ENCODE measurements at places on chromosomes 13 and 19.

GRCh38 chr13:51134763-51135365 lies 23.8 kb upstream of the C13orf42 start:
- DNase-seq, result no peak

GRCh38 chr13:75102001-75102716 lies 379.8 kb downstream of the TBC1D4 start:
- no peak for DNase-seq

GRCh38 chr13:45691667-45692066 lies 10.5 kb upstream of the CBY2 start:
- DNase-seq, result no peak

GRCh38 chr19:8426283-8426682 lies 13.2 kb downstream of the MARCHF2 start:
- no peak for DNase-seq

DNA sequence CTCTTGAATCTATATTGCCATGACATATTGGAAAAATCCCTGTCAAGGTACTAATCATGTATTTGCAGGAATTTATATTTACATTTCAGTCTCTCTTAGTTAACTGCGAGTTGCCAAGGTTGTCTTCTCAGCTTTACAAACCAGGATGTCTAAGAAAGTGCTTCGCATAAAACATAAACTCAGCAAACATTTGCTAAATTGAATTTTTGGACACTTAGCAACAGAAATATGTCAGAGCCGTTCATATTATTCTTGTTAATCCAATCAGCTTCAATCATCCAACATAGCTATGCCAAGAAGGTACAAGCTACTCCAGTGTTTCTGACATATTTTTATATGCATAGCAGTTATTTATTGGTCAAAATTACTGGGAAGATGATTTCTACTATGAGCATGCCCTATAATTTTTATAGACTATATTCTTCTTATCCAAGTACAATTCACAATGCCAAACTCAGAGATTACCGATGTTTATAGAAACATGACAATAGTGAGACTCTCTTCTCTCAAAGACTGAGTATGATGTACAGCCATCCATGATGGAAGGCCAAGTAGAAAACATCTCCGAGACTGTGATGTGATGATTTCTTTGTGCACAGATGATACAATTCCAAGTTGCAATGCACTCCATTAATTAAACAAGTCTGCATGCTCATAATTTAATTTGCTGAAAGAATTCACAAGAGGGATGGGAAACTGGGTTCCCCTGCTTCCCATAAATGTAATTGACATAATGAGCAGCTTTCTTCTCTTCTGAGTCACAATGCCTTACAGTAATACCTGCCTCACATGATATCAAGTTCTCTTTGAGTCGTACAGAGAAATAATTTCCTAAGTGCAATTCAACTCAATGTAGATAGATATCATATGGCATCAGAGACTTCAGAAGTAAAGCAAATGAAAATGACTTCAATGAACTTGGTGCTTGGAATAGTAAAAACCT lies 776.3 kb downstream of the EFNB2 start:
- no peak for DNase-seq

DNA sequence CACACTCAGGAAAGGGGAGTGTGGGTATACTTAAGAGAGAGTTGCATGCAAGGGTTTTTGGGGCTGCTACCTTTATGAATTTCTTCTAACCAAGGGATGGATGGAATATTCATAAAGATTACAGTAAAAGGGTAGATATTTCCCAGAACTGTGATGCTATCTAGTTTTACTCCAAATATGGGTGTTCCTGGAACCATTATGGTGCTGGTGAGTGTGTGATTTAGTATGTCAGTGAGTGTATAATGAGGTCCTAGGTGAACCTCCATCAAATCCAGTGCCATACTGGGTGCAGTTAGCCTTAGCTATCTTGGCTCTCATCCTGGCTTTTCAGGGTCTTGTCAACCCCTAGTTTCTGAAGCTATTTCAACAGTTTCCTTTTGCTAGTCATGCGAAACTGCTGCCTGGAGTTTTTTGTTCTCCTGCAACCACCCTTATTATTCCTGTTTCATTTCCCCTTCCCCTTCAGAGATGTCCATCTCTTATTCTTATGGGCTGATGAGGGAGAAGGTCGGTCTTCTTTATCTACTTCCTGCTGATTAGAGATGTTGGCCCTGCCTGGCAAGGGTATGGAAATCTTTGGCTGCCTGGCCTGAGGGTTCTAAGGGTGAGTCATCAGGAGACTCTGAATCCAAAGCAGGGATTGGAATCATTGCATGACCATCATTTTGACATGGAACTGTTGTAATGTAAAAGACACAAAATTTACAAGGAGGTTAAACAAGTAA lies 202.3 kb downstream of the NBEA start:
- no peak for DNase-seq

DNA sequence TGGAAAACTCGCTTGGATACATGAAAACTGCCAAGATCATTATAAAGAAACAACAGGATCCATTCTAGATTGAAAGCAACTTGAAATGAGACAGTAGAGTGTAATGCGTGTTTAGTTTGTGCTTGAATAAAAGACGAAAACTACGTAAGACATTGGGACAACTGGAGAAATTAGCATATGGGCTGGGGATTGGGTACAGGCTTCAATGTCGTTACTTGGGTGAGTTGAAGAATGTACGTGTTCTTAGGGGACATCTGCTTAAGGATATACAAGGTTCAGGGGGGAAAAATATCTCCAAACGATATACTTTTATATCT lies 471 bp upstream of the ERVK3-1 start:
- no peak for DNase-seq

DNA sequence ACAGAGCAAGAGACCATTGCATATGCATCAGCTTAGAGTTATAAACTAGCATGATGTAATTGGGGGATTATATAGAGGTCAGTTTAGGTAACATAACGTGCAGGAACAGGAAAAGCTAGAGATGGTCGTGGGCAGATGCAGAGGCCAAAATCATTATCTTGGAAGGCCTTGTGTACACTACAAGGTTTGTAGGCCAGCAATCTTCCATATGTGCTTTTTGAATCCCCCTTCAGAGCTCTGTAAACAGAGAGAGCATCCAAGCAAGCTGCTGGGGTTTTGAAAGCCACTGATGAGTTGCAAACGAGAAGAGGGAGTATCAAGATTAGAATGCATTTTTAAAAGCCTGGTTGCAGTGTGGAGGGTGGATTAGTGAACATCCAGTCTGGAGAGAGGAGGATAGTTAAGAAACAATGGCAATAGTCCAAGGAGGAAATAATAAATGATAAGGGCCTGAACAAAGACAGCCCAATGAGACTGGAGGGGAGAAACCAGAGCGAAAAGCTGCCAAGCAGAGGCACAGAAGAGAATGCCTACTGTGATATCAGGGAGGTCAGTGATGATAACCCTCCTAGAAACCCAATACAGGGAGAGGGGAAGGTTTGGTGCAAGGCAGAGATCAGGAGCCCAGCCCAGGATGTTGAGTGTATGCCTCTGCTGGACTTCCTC lies 109.6 kb downstream of the ZAR1L start:
- DNase-seq, result no peak

DNA sequence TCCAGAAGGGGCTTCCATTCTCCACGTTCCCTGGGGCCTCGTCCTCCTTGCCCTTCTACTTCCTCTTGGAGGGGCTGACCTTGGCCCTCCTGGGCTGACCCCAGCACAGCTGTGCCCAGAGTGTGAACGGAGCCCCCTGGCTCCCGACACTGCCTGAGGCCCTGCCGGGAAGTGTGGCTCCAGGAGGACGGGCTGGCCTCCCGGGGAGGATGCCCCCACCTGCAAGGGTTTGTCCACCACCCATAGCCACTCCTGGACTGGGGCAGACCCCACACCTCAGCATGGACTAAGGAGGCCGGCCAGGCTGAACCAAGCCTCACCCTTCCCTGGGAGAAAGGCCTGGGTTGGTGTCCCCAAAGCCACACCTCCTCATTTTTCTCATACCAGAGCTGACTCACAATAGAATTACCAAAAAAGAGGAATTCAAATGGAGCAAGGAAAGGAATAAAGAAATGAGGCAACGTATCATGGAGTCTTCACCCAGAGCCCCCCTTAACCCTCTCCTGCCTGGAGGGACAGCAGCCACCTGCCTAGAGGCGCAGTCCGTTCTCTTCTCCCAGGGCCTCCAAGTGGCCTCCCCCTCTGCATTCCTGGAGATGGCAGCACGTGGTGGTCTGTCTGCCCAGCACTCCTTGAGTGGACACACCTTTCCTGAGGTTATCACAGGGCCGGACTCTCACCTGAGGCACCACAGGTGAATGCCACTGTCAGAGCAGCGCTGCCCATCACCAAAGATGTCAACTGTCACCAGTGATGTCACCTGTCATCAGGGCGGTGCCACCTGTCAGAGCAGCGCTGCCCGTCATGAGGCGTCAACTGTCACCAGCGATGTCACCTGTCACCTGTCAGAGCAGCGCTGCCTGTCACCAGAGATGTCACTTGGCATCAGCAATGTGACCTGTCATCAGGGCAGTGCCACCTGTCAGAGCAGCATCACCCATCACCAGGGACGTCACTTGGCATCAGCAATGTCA lies 3.1 kb upstream of the C13orf46 start:
- DNase-seq, result no peak

DNA sequence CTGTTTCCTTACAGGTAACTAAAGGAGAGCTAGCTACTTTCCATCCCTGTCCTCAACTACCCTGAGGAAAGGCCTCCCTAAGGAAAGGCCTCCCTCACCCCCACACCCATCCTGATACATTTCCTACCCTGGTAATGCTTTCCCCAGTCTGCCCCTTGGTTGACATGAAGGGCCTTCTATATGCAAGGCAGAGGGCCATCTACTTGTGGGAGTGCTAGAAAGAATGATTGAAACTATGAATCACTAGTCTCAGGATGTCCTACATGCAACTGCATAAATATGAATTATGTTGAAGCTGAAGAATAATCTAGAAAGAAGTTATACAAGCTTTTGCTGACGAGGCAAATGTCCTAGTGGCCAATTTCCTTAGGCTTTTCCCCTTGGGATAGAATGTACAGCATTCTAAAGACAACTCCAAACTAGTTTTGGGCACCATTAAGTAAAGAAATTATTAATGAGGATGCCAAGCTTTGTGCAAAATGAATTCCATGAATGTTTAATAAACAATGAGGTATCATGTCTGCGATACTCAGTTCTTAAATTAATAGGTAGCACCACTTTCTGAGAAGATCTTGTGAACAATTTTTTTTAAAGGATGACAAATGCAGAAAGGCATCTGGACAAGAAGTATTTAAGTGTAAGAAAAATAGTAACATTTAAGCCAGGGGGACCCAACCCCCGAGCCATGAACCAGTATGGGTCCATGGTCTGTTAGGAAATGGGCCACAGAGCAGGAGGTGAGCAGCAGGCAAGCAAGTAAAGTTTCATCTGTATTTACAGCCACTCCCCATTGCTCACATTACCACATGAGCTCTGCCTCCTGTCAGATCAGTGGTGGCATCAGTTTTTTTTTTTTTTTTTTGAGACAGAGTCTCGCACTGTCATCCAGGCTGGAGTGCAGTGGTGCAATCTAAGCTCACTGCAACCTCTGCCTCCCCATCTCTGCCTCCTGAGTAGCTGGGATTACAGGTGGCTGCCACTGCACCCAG lies 223.0 kb downstream of the LHFPL6 start:
- no peak for DNase-seq

DNA sequence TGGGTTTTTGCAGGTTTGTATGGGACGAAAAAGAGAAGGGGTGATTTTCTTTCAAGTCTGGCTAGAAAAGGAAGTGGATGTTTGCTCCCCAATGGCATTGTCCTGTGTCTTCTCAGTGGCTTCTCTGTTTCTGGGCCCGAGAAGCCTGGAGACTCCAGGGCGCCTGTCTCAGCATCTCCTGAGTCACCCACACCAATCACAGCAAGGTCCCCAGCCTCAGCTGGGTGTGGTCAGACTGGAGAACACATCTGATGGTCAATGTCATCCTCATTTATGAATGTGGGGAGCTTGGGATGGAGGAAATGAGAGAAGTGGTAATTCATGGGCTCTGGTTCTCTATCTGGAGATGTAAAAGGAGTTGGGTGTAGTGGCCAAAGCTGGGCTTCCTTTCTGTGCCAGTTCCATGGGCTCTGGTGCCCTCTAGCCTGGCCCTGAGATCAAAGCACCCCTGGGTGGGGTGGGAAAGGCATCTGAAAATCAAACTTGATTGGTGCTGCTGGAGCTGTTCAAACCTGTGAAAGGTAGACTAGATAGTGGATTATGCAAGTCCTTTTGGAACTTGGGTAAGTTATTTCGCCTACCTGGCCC lies 13.4 kb downstream of the RASL11A start:
- no peak for DNase-seq

DNA sequence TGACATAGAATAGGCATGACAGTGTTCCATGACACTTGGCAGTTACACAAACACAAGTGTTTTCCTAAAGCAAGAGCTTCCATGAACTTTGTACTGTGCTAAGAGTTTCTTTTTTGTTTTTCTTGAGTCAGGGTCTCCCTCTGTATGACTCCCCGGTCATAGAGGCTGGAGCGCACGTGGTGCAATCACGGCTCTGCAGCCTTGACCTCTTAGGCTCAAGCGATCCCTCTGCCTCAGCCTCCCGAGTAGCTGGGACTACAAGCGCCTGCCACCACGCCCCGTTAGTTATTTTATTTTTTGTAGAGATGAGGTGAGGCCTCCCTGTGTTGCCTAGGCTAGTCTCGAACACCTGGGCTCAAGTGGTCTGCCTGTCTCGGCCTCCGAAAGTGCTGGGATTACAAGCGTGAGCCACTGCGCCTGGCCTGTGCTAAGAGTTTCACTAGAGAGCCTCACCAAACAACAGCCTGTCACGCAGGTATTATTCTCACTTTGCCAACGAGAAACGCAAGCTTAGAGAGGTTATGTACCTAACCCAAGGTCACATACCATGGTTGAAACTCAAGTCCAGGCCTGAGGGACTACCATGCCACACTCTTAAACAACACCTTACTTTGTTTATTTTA lies 355.9 kb downstream of the KLF12 start:
- no peak for DNase-seq

DNA sequence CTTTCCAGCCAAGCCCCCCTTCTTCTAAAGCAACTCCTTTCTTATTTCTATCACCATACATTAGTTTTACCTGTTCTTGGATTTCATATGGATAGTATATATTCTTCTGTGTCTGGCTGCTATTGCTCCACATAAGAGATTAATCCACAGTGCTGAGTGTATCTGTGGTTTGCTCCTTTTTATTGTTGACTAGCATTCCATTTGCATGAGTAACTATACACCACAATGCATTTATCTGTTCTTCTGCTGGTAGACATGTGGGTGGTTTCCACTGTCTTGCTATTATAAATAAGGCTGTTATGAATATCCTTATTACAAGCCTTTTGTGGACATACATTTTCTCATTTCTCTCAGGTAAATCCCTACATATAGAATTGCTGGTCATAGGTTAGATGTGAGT lies 138.2 kb downstream of the SLC7A1 start:
- no peak for DNase-seq

GRCh38 chr19:46975925-46976782 lies 43.5 kb upstream of the NPAS1 start:
- DNase-seq, result no peak

DNA sequence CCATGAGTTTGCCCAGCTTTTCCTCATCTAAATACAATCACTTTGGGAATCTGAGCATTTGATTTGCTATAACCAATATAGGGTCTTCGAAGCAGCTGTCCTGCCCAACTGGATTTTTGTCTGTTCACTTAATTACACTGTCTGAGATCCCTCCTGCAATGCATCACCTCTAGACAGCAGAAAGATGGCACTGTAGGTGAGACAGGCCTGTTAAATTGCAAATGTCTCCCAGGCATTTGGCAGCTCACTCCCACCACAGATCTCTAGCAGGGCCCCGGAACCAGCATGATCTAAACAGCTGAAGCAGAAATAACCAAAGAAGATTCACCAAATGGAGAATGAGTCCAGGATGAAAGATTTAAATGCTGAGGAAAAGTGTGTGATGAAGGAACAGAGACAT lies 41.9 kb upstream of the SERPINE3 start:
- DNase-seq, result no peak

- no peak for DNase-seq
Observed at GRCh38 chr19:8131517-8131916, 17.9 kb downstream of the FBN3 start.
